GM12864 (cell line): ENCODE measurements at places on chromosomes 2 and 18.

- DNase-seq, result no peak
Observed at GRCh38 chr2:164535280-164536025, 85.8 kb downstream of the GRB14 start.

GRCh38 chr2:212314680-212315079 lies 223.9 kb downstream of the ERBB4 start:
- no peak for DNase-seq

- no peak for DNase-seq
Observed at GRCh38 chr2:121095257-121096080, 189.5 kb downstream of the TFCP2L1 start.

DNA sequence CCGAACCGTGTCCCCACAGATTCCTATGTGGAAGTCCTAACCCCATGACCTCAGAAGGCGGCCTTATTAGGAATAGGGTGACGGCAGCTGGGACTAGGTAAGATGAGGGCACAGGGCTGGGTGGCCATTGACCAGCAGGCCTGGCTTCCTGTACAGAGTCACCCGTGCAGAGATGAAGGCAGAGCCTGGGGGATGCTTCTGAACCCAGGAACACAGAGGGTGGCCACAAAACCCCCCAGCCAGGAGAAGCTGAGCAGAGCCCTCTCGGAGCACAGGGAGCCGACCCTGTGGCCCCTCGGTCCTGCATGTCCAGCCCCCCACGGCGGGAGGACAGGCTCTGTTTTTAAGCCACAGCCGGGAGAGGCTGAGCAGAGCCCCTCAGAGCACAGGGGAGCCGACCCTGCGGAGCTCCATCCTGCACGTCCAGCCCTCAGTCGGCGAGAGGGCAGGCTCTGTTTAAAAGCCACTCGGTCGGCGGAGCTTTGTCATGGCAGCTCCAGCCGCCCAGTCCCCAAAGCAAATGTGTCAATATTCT lies 2.7 kb downstream of the PDCD1 start:
- DNase-seq, result no peak

DNA sequence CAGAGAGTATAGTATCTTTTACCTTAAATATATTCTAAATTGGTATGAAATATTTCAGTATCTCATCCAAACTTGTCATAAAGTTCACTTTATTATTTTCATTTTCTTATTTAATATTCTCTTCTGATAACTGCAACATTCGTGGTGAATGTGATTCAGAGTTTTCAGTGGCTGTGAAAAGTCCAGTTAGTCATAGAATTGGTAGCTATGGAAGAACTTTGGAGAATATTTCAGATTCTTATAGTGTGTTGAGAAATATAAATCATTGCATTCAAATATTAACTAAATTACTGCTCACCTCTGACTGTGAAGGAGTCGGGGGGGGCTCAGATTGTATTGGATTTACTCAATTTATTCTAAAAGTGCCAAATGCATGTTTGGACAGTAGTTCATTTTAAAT lies 178.6 kb upstream of the VWC2L start:
- no peak for DNase-seq

DNA sequence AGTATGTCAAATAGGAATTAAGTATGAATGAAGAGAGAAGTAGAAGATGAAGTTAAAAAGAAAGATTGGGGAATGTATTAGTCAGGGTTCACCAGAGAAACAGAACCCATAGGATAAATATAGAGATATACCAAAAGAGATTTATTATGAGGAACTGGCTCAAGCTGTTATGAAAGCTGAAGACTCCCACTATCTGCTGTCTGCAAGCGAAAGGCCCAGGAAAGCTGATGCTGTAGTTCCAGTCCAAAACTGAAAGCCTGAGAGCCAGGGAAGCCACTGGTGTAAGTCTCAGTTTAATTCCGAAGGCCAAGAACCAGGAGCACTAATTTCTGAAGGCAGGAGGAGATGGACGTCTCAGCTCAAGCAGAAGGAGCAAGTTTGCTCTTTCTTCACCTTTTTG lies 200.9 kb upstream of the FN1 start:
- DNase-seq, result no peak

DNA sequence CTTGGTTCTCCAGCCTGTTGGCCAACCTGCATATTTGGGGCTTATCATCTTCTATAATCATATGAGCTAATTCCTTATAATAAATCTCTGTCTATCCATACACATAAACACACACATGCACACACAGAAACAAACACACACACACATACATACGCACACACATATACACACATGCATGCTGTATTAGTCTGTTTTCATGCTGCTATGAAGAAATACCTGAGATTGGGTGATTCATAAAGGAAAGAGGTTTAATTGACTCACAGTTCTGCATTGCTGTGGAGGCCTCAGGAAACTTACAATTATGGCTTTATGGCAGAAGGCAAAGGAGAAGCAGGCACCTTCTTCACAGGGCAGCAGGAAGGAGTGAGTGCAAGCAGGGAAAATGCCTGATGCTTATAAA lies 707.4 kb upstream of the CDH2 start:
- DNase-seq, result no peak

DNA sequence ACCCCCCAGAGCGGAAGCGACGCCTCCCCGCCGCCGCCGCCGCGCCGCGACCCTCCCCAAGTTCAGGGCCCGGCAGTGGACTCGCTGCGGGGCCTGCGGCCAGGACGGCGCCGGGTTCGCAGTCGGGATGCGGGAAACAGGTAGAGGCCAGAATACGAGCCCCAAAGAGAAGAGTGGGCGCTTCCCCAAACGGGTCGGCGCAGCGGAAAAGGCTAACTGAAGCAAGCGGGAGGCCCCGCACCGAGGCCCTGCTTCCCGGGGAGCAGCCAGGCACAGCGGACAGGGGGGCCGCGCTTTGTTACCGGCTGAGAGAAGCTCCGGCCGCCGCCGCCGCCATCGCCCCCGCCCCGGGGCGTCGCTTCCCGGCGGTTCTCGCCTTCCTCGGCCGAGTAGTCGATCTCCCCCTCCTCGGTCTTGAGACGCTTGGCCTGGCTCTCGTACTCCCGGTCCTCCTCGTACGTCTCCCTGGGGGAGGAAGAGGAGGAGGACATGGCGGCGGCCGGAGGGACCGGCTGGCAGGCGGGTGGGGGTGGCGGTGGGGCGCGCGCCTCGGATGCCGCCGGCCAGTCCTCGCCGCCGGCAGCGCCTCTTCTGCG lies 494 bp downstream of the HNRNPLL start:
- DNase-seq, result no peak

DNA sequence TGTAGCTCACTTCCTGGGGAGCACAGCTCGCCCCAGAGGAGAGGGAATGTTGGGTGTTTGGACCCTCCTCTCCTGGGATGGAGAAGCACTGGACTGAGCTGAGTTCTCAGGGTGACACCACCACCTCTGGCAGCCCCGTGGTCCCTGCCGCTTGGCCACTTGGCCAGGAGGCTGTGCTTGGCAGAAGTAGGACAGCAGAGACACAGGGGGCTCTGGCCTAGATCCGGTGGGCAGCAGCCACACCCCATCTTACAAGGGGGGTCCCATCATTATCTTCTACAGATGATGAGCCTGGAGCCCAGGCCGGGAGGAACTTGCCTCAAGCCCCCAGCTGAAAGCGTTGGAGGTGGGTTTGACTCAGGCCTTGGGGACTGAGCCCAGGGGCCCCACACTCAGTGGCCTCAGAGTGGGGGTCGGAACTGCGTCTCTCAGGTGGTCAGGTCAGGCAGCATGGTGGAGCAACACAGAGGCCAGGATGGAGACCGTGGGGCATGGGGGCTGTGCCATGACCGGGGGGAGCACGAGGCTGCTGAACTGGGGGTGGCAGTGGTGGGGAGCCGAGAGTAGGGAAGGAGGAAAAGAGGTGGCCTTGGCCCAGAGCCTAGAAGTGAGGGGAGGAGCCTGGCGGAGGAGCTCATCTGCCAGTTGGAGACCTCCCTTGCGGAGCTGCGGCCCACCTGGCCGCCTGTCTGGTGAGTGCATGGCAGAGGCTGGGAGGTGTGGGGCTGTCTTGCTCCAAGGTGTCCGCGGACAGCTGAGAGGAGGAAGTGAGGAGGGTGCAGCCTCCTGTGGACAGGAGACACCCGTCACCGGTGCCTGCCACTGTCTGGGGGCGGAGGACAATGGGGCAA lies 63.6 kb upstream of the HDAC4 start:
- DNase-seq, result no peak

GRCh38 chr2:156867201-156867600 lies 390.3 kb upstream of the GALNT5 start:
- DNase-seq, result no peak

DNA sequence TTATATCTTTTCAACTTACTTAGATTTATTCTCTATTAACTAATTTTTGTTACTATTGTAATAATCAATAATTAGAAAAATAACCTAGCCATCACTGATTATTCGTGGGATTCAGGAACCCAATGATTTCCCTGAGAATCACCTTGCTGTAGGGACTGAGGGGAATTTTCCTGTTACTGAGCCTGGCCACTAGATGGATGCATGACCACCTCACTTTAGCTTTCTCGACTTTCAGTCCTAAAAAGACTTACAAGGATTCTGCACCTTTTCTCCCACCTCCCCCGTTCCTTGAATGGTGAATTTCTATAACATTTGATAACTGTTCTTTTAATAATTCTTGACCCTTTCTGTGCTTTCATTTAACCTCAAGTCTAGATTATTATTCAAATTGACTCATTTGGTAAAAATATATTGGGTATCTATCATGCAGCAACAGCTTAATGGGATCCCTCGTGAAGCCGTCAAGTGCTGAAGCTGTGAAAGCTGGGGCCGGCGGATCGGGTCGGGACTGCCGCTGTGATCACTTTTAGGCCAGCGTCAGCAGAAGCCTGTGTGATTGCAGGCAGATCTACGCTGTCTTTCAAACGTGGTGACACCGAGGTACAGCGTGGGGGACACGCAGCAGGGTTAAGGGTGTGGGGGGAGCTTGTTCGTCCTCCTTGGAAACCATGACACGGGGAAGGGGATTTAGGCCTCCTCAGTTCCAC lies 38.8 kb upstream of the TMEM18 start:
- no peak for DNase-seq

DNA sequence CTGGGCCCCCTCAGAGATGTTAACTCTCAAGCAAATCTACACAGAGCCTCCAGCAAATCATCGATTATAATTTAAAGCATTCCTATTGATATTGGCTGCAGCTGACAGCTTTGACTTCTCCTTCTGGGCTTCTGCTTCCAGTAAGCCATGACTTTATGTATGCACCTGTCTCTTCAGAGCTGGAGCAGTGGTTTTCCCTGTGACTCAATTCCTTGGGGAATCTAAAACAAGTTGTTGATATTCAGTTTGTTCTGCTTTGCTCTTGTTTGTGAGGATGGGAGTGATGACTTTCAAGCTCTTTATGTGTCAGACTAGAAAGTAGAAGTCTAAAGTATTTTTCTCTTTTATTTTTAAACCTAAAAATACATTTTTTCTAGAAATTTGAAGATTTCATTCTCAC lies 45.1 kb upstream of the TNP1 start:
- no peak for DNase-seq

GRCh38 chr2:10811517-10811916 lies 1.1 kb downstream of the PDIA6 start:
- DNase-seq, result no peak

- DNase-seq, result no peak
Observed at GRCh38 chr2:85089585-85089984, 43.6 kb upstream of the TCF7L1 start.

DNA sequence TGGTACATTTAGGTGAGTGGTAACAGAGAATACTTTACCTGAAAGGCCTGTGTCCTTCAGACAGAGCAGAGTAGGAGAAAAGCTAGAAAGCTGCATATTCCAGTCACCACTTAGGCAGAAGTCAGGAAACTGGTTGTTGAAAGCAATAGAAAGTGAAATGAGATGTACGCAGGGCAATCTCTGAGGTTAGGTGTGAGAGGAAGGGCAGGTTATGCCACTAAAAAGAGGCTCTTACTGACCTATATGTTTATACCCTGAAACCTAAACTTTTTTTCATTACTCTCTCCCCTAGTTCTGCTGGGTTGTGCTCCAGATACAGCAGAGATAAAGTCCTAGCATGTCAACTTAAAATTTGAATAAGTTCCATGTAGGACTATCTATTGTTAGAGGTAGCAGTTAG lies 93.5 kb downstream of the COX7A2L start:
- DNase-seq, result no peak

GRCh38 chr2:12764849-12765605 lies 48.3 kb downstream of the TRIB2 start:
- DNase-seq, result no peak

DNA sequence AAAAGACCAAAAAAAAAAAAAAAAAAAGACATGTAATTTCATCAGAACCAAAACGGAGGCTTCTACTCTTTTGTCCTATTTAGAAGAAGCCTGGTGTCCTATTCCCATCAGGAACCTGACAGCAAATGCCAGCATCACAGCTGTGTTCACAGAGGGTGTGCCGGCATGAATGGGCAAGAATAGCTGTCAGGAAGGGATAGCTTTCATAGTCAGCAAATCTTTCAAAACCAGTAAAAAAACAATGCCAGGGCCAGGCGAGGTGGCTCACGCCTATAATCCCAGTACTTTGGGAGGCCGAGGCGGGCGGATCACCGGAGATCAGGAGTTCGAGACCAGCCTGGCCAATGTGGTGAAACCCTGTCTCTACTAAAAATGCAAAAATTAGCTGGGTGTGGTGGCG lies 231.8 kb upstream of the PXDN start:
- DNase-seq, result no peak

- DNase-seq, result no peak
Observed at GRCh38 chr2:122003196-122003940, 247.9 kb downstream of the TSN start.

DNA sequence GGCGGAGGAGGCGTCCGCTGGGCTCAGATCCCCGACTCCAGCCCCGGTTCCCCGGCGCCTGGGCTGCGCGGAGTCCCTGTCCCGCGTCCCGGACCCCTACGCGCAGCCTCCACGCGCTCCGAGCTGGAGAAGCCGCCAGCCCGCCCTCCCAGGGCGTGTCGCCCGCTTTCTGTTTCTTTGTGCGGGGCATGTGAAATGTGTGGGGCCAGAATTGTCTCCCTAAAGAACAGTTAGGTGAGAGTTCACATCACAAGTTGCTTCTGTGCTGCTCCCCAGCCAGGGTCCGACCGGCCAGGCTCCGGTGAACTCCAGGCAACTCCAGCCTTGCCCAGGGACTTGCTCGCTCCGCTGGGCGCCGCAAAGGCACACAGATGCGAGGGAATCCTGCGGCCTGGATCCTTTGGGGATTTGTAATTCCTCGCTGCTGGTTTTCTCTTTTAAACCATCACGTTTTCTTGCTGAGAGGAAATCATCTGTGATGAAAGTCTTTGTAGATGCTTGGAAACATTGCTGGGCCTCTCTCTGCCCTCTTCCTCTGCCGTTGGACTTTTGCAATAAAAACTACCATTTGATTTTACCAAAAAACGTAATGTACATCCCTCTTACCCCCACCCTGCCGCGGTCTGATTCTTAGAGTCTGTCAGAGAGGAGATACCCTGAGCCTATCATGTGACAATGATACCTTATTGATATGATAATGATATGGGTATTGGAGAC lies 631 bp downstream of the GYPC start:
- DNase-seq, result no peak
